ENCODE measurements at places on chromosomes 1 and 21. TPM values are rescaled to one million over a fixed set of nuclear protein-coding genes. Genes with fewer than 3 reads are reported as not detected.
A peak's percentile ranks its signal among the peaks of the same experiment; 100 is the strongest.

DNA sequence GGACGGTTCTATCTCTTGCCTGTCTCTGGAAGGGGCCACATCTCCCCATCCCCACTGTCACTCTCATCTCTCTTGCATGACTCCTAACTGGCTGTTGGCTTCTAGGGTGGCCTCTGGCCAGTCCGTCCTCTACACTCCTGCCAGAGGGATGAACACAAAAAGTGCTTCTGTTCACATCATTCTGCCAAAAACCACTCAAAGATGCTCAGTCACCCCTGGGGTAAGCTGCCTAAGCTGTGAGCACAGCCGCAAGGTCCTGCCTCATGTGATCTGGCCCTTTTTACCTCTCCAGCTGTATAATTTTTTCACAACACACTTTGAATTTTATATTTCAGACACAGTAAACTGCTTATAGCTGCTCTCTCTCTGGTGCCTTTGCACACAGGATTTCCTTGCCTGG is 97.6 kb upstream of the CD34 start:
- peaks cover 10% of the 10 kb centered on the region for H3K27me3 ChIP-seq
- H3K27ac ChIP-seq = no peak overlapping the region
- no peak overlapping the region for H3K4me3 ChIP-seq
- H3K36me3 ChIP-seq = no peaks in the 10 kb centered on the region
- no peak for DNase-seq

DNA sequence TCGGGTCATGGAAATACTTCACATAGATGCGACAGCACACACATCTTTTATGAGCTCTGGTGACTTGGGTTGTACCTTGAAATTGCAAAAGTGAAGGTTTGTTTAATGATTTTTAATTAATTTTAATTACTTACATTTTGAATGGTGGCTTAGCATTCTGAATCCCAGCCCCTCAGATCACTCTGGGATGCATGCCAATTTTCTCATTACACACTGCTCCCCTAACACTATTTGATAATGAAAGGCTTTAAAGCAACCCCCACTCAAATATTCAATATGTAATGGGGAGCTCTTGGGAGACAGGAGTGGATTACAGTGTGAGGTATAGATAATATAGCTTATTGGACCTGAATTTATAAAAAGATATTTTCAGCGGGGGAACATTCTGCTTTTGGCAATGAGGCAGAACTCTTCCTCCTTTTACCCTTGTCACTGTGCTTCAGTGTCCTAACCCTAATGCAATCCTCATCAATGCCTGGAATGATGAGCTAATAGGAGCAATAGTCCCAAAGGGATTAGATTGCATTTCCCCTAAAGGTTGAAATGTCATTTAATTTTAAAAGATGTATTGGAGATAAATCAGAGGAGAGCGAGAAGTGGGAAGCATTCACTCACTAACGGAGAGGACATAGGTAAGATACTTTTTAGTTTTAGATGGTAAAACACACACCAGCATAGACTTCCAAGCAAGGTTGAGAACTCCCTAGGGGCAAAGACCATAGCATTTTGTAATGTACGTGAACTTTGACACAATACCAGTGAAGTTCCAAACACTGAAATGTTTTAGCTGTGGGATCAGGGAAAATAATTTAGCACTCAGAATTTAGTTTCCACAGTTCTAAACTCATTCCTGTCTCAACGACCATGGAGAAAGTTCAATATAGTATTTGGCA is 384.1 kb upstream of the PLXNA2 start:
- DNase-seq = no peak
- H3K27me3 ChIP-seq = no peaks in the 10 kb centered on the region
- no peak overlapping the region for H3K4me3 ChIP-seq
- H3K36me3 ChIP-seq = no peaks in the 10 kb centered on the region
- H3K27ac ChIP-seq = no peak overlapping the region

The SH3D21 gene
- total RNA-seq = 8.3 TPM

The FAM177B gene
- total RNA-seq = not detected

- DNase-seq = no peak
- H3K4me1 ChIP-seq = no peaks in the 10 kb centered on the region
- H3K27me3 ChIP-seq = no peaks in the 10 kb centered on the region
- H3K27ac ChIP-seq = no peak overlapping the region
- H3K4me3 ChIP-seq = no peak overlapping the region
These were observed 100.1 kb downstream of the MAGI3 start for GRCh38 chr1:113490384-113490783.

DNA sequence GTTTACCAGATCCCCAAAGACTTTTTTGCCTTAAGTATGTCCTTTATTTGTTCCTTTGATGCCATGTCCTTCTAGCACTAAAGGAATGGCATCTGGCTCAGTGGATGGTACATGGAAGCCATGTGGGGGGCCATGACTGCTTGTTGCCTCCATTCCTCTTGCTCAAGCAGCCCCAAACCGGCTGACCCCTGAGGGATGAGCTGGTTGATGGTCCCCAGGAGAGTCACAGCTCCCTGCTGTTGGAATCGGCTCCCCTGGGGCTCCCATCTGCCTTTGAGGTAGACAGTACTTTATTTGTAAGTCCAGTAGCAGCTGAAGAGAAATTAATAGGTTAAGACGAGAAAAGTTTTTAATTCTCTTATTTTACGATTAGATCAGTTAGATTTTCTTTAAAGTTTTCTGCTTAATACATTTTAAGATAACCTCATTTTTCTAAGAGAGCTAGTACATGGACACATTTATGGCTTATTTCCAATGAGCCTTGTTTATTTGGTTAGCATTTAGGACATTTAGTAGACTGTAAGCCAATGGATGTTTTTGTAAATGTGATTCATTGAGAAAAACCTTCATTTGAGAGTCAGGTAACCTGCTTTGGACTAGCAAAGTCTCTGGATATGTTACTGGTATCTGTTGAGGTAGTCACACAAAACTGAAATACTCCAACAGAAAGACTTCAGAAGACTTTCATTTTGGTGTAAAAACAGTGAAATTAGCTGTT is 88.2 kb downstream of the CAMTA1 start:
- no peaks in the 10 kb centered on the region for H3K27me3 ChIP-seq
- peaks cover 7% of the 10 kb centered on the region for H3K36me3 ChIP-seq
- no peak for DNase-seq
- peaks cover 24% of the 10 kb centered on the region for H3K4me1 ChIP-seq

- no peak overlapping the region for H3K27ac ChIP-seq
- peaks cover 8% of the 10 kb centered on the region for H3K4me1 ChIP-seq
- H3K36me3 ChIP-seq = peaks cover 4% of the 10 kb centered on the region
- peaks cover 5% of the 10 kb centered on the region for H3K27me3 ChIP-seq
- no peak for DNase-seq
These were observed 84.5 kb upstream of the KCNE2 start for GRCh38 chr21:34279285-34279684.

- H3K27me3 ChIP-seq = no peaks in the 10 kb centered on the region
- H3K36me3 ChIP-seq = peaks cover 25% of the 10 kb centered on the region
- peaks cover 32% of the 10 kb centered on the region for H3K4me1 ChIP-seq
- DNase-seq = peak; percentile 33
- H3K4me3 ChIP-seq = no peak overlapping the region
These were observed 53.8 kb downstream of the MACF1 start for GRCh38 chr1:39258146-39258924.

The RHEX gene
- not detected for total RNA-seq

The SERPINC1 gene
- not detected for total RNA-seq

GRCh38 chr1:13760921-13761320 is 60.9 kb downstream of the PRDM2 start:
- no peak overlapping the region for H3K4me3 ChIP-seq
- peaks cover 57% of the 10 kb centered on the region for H3K4me1 ChIP-seq
- peaks cover 5% of the 10 kb centered on the region for H3K36me3 ChIP-seq
- no peaks in the 10 kb centered on the region for H3K27me3 ChIP-seq

- H3K27me3 ChIP-seq = no peaks in the 10 kb centered on the region
- peak overlapping the region; percentile 97 for H3K27ac ChIP-seq
- H3K36me3 ChIP-seq = peaks cover 10% of the 10 kb centered on the region
- no peaks in the 10 kb centered on the region for H3K4me1 ChIP-seq
- peak overlapping the region; percentile 83 for H3K4me3 ChIP-seq
These were observed 6.4 kb downstream of the ARHGEF19 start for GRCh38 chr1:16205891-16206546.

DNA sequence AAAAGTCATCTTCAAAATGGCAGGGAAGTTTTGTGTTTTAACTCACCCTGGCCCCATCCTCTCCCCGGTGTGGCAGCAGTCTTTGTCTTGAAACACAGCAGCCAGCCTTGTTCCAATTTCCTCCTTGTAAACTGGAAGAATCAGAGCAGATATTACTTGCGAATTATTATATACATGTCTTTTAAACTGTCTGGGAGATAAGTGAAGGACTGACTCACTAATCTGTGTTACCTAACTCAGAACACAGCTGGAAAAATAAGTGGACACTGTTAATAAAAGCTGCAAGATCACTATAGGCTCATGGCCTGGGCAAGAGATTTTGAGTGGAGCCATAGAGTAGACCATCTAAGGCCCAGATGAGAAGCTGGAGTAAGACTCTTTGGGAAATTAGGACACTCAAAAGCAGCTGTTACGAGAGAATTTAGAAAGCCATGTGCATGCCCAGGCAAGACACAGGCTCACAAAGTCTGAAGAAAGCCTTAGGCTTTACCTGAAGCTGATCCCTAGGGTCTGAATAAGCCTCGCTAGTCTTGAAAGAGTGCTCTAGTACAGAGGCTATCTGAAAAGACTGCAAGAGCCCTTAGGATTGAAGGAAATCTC is 233.0 kb upstream of the RAB4A start:
- no peak overlapping the region for H3K4me3 ChIP-seq
- peaks cover 45% of the 10 kb centered on the region for H3K27me3 ChIP-seq
- DNase-seq = no peak
- H3K4me1 ChIP-seq = peaks cover 30% of the 10 kb centered on the region

DNA sequence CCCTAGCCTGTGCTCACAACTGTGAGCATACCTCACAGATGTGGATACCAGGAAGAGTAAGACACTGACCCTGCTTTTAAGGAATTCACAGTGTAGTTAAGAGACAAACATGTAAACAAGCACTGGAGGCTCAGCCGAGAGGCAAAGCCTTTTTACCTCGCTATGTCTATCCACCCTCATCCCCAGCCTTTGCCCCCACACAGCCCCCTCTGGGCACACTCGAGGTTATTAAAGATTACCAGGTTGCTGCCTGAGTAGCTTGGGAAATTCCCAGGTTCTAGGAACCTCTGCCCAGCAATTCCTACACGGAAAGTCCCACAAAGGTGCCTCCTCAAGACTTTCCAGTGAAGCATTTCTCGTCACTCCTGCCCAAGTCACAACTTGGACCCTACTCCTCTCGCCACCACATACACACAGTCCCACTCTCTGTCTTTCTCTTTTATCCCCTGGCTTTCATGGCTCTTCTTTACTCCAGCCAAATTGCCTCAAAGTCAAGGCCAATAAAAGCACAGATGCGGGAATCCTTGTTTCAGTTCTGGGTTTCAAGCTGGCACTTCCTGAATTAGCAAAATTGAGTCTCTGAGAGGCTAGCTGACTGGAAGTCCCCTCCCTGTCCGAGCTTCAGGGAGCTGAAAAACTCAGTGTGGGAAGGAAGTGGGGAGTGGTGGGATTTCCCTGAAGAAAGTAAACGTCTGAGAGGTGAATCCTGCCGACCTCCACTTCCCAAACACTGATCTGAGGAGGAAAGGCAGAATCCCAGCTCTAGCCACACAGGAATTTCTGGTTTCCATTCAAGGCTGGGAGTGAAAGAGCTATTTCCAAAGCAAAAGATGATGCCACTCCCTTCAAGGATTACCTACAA is 7.6 kb downstream of the DENND2D start:
- H3K4me3 ChIP-seq = peak overlapping the region; percentile 48
- H3K4me1 ChIP-seq = peaks cover 100% of the 10 kb centered on the region
- no peak for DNase-seq
- H3K27ac ChIP-seq = peak overlapping the region; percentile 74
- H3K36me3 ChIP-seq = peaks cover 94% of the 10 kb centered on the region

- H3K4me3 ChIP-seq = peak overlapping the region; percentile 38
- H3K27ac ChIP-seq = peak overlapping the region; percentile 91
- no peaks in the 10 kb centered on the region for H3K27me3 ChIP-seq
- no peaks in the 10 kb centered on the region for H3K36me3 ChIP-seq
- H3K4me1 ChIP-seq = peaks cover 76% of the 10 kb centered on the region
- no peak for DNase-seq
These were observed 12.1 kb upstream of the DIPK1A start for GRCh38 chr1:92973203-92973897.

DNA sequence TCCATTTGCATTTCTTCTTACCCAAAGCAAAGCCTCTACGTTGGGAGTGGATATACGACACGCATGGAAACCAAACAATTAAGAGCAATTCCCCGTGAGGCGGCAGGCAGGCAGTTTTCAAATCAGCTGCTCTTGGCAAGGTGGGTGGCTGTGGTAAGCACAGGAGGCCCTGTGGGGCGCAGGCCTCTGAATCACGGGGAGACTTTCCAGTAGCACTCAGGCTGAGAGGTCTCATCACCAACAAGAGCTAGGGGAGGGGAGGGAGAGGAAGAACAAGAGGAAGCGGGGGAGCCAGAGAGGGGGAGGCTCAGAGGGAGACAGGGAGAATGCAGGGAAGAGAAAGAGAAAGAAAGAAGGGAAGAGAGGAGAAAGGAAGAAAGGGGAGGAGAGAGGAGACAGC is 56.4 kb downstream of the MT1HL1 start:
- H3K36me3 ChIP-seq = no peaks in the 10 kb centered on the region
- no peak for DNase-seq
- no peak overlapping the region for H3K27ac ChIP-seq
- no peaks in the 10 kb centered on the region for H3K27me3 ChIP-seq
- no peak overlapping the region for H3K4me3 ChIP-seq
- H3K4me1 ChIP-seq = no peaks in the 10 kb centered on the region

GRCh38 chr1:22053017-22053860 is 730 bp downstream of the CDC42 start:
- H3K27me3 ChIP-seq = peaks cover 2% of the 10 kb centered on the region
- peaks cover 61% of the 10 kb centered on the region for H3K4me1 ChIP-seq
- peak; percentile 44 for DNase-seq
- H3K36me3 ChIP-seq = peaks cover 36% of the 10 kb centered on the region
- peak overlapping the region; percentile 99 for H3K4me3 ChIP-seq
- H3K27ac ChIP-seq = peak overlapping the region; percentile 99

DNA sequence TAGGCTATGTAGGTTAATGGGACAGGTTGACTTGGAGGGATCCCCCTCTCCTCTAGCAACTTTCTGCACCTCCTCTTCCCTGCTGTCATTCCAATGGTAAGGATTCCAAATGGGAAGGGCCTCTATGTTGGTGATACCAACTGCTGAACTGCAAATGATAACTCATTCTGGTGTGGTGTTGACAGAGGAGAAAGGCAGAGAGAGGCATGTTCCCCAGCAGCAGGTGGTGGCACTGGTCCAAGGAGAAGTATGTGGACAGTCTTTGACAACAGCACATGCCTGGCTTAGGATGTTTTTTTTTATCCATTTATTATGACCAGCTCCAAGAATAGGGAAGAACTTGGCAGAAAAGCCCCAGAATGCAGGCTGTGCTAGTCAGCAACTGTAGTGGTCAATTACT is 19.6 kb upstream of the SPAG17 start:
- DNase-seq = no peak
- no peak overlapping the region for H3K4me3 ChIP-seq
- no peaks in the 10 kb centered on the region for H3K4me1 ChIP-seq
- H3K36me3 ChIP-seq = no peaks in the 10 kb centered on the region

- no peaks in the 10 kb centered on the region for H3K27me3 ChIP-seq
- H3K27ac ChIP-seq = no peak overlapping the region
- no peaks in the 10 kb centered on the region for H3K4me1 ChIP-seq
- H3K36me3 ChIP-seq = no peaks in the 10 kb centered on the region
These were observed 510.3 kb downstream of the NPHP4 start for GRCh38 chr1:5481889-5482288.

GRCh38 chr1:41530411-41530810 is 45.9 kb upstream of the EDN2 start:
- DNase-seq = no peak
- no peak overlapping the region for H3K4me3 ChIP-seq
- H3K36me3 ChIP-seq = peaks cover 51% of the 10 kb centered on the region
- H3K4me1 ChIP-seq = peaks cover 8% of the 10 kb centered on the region
- H3K27ac ChIP-seq = peak overlapping the region; percentile 40
- H3K27me3 ChIP-seq = no peaks in the 10 kb centered on the region

GRCh38 chr1:154430903-154431302 is 25.8 kb downstream of the IL6R start:
- no peak overlapping the region for H3K4me3 ChIP-seq
- no peak for DNase-seq
- H3K36me3 ChIP-seq = peaks cover 10% of the 10 kb centered on the region
- no peaks in the 10 kb centered on the region for H3K27me3 ChIP-seq
- H3K4me1 ChIP-seq = peaks cover 28% of the 10 kb centered on the region
